ENCODE measurements at places on chromosomes 2 and 18.

DNA sequence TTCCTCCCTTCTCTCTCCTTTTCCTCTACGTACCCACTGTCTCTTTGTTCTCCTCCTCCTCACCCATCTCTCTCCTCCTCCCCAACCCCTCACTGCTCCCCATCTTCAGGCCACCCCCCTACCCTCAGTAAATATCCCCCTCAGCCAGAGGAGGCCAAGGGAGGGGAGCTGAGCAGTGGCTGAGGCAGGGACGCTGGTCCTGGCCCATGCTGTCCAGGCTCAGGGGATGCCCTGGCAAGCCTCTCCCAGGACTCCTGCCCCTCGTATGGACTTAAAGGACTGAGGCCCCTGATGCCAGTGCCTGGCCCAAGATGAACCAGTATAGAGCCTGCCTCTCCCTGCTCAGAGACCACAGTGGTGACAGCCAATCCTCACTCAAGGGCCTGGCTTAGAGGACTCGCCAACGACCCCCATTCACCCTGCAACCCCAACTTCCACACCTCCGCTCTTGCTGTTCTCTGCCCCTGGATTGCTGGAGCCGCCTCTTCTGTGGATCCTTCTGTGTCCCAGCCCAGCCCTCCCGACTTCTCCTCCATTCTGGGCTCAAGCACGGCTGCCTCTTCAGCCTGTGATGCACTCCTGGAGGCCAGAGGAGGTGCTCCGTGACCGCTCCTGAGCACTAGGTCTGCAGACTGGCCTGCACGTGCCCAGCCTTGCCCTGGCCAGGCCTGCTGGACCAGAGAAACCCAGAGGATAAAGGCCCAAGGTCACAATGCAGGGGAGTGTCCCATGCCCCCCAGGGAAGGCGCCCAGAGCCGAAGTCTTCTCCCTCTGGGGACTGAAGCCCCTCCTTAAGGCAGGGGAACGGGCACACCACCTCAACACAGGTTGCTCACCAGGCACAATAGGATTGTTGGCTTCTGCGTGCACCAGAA lies 9.5 kb upstream of the DUSP2 start:
- DNase-seq, result no peak

DNA sequence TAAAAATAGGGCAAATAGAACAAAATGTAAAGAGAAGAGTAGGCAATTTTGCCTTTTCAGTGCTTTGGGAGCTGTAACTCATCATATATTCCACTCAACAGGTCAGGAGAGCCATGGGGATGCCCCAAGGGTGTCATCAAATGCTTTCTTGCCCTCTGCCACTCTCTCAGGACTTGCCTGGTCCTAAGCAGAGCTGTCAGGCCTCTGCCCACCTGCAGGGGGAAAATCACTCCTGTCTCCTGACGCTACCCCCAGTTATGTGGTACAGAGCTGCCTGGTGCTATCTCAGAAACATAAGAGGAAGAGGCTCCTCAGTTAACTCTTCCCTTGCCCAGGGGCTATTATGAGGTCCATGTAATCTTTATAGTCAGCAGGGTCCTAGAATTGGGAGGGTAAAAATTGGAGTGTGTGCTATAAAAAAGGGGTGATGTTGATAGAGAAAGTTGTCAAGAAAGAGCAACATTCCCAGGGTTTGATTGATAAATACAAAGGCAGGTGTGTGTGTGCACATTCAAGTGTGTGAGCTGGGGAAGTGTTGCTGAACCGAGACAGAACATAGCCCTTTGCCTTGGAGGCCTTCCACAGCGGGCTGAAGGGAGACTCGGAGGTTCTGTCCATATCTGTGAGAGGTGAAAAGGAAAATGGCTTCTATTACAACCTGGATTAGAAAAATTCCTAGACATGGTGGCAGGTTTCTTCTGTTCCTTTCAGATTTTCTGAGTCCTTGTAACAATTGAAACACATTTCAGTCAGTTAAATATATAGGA lies 25.4 kb downstream of the PTPRM start:
- no peak for DNase-seq

- no peak for DNase-seq
Observed at GRCh38 chr18:10006311-10006893, 92.6 kb downstream of the VAPA start.

GRCh38 chr18:26956863-26957262 lies 91.4 kb upstream of the AQP4 start:
- DNase-seq, result no peak

- no peak for DNase-seq
Observed at GRCh38 chr2:8352296-8352695, 329.6 kb upstream of the ID2 start.

DNA sequence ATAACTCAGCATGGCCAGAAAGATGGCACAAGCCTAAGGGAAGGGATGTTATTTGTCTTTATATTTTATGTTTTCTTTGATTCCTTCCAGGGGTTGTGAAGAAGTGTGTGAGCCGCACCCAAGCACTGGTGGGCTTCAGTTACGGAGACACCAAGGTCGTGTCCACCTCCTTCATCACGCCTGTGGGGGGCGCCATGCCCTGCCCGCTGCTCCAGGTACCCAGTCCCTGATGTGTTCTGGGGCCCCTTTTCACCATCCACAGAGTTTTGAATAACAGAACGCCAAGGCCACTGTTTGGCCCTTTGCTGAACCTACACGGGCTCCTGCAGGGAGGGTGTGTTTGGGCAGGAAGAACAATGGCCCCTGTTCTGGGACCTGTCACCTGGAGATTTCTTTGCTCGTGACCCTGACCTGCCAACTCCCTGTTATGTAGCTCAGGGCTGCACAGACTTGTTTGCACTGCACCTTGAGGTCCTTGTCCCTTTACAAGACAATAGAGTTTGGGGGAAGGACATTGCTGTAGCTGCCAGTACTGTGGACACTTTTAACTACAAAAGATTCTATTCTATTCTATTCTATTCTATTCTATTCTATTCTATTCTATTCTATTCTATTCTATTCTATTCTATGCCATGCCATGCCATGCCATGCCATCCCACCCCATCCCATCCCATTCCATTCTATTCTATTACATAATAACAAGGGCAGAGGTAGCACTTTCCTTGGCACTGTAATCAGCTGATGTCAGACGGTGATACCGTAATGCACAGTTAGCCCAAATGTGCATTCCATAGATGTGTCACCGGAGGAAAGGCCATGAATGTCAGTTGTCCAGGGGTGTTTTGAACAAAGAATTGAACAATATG lies 48.2 kb upstream of the CNGA3 start:
- DNase-seq, result no peak

DNA sequence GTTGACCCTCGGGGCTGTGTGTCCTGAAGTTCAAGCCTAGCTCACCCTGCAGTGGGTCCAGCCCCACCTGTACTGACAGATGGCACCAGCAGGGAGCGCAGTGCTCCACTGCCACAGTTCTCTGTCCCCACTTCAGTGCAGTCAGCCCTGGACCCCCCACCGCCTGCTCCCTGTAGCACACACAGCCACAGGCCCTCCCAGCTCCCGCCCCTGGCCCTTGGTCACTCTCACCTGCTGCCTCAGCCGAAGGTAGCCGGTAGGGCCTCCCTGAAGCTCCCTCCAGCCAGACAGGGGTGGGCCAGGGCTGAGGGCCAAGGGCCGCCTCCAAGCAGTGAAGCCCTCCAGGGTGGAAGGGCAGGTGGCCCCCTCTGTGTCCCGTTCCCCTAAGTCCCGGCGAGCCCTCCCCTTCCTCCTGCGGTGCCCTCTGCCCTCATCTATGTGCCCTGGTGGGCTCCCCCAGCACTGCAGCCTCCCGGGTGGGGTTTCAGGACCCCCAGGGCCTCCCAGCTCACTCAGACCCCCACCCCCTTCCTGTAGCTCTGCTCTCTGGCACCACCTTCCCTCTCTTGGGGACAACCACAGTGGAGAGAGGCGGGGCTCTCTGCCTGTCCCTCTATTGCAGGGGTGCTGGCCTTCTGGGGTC lies 10.8 kb upstream of the ALPP start:
- DNase-seq, result no peak

DNA sequence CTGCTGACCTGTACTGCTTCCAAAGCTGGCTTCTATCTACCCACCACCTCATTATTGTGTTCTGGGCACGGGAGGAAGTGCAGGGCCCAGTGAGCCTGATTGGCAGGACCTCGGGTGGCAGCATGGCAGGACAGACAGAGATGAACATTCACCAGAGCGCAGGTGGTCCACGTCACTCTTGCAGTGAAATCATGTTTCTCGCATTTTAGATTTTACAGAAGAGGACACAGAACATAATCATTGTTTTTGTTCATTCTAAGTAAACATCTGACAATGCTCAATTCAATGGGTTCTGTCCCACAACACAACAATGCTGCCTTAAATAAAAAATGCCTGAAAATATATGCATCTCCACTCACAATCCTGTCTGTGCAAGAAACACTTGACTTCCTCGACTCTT lies 11.5 kb upstream of the BIN1 start:
- no peak for DNase-seq

- DNase-seq, result no peak
Observed at GRCh38 chr18:77478646-77479442, 229.2 kb downstream of the GALR1 start.

DNA sequence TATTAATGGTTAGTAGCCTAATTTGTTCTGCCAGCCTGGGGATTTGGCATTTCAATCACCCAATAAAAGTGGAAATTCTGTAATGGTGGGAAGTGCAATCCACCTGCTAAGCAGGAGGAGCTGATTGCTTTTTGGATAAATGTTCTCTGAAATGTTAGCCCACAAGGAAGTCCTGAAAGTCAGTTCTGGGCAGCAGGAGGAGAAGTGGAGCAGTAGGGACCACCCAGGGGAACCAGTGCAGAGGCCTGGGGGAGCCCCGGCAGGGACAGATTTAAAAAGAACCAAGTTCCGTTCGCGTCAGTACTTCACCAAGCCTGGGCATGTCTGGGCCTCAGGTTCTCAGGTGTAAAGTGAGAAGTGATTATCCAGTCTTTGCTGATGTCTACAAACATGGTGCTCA lies 248.5 kb upstream of the RAB6C start:
- no peak for DNase-seq

DNA sequence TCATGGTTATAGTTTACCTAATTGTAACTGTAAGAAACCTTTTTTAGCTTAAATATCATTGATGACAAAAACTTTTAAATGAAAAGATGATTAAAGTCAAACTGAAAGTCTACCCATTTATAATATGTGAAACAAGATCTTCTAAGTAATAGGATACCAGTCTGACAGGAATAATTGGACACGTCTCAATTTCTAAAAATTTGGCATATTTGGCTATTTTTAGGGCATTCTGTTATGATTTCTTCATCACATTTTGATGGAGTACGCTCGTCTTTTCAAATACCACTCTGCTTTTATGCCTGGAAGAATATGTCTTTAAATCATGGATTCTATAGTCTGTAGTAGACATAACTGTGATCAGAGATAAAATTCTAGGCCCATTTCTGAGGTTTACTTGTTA lies 1.3 kb downstream of the R3HDM1 start:
- no peak for DNase-seq

DNA sequence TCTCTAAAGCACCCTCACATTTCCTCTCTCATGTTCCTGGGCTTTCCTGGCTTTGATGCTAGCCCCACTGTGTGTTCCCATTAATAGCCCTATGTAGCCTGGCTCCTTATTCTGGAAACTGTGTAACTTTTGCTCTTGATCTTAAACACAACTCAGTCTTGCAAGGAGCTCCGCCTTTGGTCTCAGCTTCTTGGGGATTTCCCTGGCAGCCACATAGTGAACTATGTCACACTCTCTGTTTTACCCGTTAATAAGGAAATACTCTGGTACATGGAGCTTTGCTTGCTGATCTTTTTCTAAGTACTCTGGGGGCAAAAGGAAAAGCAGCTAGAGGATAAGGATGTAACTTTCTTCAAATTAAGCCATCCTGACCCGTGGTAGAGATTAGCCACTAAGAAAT lies 259.3 kb downstream of the NEDD4L start:
- DNase-seq, result no peak

DNA sequence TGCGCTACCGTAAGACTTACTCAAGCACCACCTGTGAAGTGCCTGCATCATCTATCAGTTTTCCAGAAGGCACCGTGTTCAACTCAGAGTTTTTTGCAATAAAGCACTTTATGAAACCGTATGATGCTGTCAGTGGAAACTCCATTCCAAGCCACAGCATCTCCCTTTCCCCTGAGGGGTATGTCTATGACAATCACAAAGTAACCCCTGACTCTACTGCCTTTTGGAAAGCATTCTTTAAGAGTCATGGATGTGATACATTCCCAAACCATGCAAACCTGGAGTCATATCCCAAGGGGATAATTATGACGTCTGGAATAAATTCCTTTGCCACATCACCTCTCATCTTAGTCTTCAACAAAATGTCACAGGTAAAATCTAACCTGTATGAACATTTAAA lies 39.2 kb downstream of the UNC50 start:
- DNase-seq, result no peak

DNA sequence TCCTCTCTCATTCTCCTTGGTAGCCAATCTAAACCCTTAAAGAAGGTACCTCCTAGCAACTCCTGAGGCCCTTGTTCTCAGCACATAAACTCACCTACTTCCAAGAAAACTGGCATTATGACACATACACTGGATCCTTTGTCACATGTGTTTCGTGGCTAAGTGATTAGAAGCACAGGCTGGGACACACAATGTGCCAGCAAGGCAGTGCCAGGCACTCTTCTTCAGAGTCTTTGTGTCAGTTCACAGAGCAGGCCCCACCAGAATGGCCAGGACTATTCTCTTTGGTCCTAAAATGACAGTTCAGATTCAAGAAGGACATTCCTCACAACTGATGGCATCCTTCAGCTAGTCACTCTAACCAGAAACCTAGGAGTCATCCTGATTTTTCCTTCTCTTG lies 40.3 kb downstream of the SMC6 start:
- DNase-seq, result no peak

- DNase-seq, result no peak
Observed at GRCh38 chr2:100983201-100983600, 18.9 kb upstream of the RPL31 start.

GRCh38 chr2:60400462-60401246 lies 152.8 kb downstream of the BCL11A start:
- no peak for DNase-seq

DNA sequence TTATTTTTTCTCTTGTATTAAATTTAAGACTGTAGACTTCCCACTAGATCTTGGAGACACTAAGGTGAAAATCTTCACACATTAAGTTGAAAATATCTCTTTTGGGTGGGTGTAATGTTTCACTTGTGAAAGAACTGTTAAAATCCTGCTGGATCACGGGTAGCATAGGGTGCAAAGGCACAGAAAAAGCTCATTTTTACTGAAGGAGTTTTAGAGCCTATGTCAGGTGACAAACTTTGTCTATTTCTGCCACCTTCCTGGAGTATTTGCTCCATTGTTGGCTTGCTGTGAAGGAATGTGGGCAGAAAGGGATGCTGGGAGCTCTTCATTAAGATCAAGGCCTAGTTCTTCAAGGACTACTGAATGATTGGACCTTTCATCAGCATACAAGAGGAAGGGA lies 119.4 kb downstream of the FMNL2 start:
- no peak for DNase-seq
